Liver (tissue), 10 donors: ENCODE measurements at places on chromosomes 4 and X.

- no peak for DNase-seq
Observed at GRCh38 chr4:7519638-7520376, 85.1 kb upstream of the PSAPL1 start.

GRCh38 chr4:168859888-168860694, 150.0 kb downstream of the CBR4 start:
- DNase-seq = no peak

- no peak for DNase-seq
Observed at GRCh38 chr4:4249866-4250265, 1.8 kb upstream of the TMEM128 start.

DNA sequence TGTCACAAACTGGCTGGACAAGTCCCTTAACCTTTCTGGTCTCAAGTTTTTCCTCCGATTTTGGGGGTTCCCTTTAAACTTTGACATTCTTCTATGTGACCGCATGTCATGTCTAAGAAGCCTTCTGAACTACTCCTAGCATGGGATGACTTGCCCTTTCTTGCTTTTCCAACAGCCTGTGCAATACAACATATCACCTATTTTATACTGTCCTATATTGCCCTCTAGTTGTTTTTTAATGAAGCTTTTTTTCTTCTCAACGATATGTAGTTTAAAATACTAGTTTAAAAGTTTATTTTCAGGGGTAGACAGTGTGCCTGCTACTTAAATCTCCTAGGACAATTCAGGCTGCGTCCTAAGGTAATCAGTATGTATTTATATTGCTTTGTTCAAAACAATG, 1.0 kb upstream of the IGBP1 start:
- DNase-seq = no peak

- no peak for DNase-seq
Observed at GRCh38 chrX:37844622-37845021, 2.7 kb downstream of the DYNLT3 start.

DNA sequence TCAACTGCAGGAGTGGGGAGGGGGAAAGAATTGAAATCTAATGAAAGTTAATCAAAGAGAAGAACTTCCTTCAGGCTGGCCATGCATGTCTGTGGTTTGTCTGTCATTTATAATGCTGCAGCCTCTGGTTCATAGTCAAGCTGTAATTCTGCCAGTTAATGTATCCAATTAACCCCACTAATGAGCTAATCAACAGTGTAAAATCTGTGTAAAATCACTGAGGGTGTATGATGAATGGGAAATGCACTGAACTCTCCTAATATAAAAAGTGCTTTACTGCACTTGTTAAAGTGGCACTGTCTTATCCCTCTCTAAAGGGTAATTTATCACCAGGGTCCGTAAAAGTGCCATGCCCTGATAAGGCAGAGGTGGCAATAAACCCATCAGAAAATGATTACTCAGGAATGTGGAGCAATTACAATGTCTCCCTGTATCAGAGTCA, 798.1 kb downstream of the PDHA2 start:
- no peak for DNase-seq

GRCh38 chr4:121668368-121669162, 28.2 kb downstream of the ANXA5 start:
- DNase-seq = no peak

GRCh38 chr4:108168671-108169523, at the start of gene LEF1:
Gene LEF1 (minus strand): TSS chr4:108168932. CDS start chr4:108167767, 1,165 bp downstream.
- DNase-seq = no peak

GRCh38 chr4:42845586-42845985, 46.9 kb upstream of the GRXCR1 start:
- DNase-seq = no peak

DNA sequence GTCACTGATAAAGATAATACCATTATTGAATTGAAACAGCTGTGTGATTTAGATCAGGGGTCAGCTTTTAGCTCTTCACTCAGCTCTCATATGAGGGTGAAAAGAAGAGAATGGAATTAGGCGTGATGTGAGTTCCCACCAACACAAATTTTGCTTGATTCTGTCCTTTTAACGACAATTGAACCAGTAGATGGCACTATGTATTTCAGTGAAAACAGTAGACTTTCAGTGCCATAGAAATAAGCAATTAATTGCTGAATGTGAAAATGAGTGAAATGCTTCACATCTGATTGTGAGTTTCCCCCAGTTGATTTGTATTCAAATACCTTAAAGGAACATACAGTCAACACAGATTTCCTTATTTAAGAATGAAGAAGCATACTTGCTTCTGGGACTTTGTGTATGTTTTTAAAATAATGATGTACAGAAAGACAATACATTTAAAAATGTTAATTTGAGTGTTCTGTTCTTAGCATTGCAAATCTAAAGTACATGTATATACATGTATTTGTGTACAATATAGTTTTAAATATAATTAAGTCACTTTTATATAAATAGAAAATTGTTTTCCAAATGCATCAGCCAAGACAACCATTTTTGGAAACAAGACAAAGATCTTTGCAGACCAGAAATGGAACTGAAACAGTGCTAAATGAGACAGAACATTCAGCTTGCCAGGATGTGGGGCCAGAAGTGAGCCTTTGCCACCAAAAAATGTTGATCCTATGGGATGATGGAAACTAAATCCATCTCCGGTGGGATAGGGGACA, 178.8 kb downstream of the SNCA start:
- no peak for DNase-seq

DNA sequence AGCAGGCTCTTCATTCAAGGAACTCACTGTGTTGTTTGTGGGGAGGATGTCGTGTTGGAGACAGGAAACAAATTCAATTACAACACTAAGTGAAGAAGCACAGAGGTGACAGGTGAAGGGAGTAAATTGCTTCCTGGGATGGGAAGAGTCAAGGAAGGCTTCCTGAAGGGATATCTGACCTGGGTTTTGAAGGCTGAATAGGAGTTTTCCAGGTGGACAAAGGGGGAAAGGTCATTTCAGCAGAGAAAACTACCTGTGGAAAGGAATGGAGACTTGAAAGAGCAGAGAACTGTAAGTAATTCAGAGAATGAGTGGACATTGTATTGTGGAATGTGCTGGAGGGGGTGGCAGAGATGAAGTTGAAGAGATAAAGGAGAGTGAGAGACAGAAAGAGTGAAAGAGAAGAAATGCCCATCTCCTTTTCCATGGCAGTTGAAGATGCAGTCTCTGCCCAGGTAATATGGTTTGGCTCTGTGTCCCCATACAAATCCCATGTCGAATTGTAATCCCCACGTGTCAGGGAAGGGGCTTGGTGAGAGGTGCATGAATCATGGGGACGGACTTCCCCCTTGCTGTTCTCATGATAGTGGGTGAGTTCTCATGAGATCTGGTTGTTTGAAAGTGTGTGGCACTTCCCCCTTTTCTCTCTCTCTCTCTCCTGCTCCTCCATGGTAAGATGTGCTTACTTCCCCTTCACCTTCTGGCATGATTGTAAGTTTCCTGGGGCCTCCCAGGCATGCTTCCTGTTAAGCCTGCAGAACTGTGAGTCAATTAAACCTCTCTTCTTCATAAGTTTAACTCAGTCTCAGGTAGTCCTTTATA, 205.7 kb upstream of the BCOR start:
- DNase-seq = no peak

DNA sequence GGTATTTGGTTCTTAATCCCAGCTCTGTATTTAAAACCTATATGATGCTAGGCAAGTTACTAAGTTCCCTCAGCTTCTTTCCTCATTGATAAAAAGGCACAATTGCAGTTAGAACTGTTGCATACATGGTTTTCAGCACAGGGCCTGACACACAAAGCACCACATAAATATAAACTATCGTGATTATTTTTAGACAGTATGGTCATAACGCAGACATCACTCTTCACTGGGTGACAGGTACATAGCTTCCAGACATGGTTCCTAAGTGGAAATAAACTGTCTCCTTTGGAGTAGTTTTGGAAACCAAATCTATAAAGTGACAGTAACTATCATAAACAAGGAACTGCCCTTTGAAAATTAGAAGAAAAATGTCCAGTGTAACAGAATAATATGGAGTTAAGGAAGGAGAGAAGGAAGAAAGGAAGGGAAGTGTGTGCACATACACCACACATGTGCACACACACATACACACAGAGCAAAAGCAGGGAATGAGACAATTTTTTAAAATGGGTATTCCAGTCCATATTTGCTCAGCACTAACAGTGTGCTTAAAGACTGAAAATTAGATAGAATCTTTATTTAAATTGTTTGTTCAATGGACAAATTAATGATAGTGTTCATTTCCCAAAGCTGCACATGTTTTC, 12.5 kb upstream of the G3BP2 start:
- no peak for DNase-seq

DNA sequence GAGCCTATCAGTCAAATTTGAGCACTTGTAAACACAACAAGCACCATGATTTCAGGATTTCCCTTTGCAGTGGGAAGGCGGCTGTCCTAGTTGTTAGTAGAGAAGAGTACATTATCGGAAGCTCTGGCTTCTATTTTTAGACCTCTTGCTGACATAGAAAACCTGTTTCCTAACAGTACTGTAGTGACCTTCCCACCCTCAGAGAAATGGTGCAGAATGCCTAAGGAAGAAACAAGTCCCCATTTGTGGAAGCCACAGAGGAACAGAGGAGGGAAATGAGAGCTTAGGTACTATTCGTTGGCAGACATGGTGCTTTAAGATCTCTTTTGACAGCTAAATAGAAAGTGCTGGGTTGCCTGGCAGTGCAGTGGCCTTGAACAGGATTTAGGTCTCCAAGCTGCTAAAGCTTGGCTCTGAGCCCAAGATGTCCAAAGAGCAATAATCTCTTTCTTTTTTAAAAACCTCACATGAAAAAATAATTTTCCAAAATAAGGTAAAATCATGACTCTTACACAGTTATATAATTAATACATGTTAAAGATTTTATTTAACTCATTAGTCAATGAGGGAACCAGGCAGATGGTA, 24.9 kb downstream of the GLRA2 start:
- DNase-seq = no peak

DNA sequence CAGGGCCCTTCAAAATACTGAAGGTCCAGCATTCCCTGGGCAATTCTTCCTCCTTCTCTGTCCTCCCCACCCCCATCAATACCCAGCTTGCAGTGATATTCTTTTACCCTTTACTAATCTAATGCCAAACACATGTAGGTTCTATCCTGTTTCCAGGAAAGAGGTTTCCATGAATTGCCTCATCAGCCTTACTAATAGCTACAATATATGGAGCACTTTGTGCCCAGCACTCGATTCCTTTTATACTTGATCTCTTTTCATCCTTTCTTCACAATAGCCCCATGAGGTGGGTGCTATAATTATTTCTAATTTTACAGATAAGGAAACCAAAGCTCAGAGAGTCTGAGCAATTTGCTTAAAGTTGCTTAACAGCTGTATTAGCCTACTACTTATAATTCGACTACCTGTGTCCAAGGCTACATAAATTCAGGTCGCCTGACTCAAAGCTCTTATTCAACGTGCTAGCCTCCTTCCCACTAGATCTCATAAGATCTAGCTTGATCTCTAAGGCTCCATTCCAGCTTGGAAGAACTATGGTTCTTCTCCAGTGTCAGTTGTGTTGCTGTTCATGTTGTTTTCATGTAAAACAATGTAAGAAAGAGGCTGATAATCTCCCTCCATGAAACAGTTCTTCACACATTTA, 229.6 kb upstream of the PGRMC2 start:
- no peak for DNase-seq

GRCh38 chr4:125705681-125706080, 390.9 kb downstream of the FAT4 start:
- DNase-seq = no peak

GRCh38 chr4:38136604-38137003, 176.4 kb downstream of the PTTG2 start:
- no peak for DNase-seq

GRCh38 chrX:70324326-70324725, 34.4 kb downstream of the KIF4A start:
- no peak for DNase-seq
